Central memory CD8-positive, alpha-beta T cell (primary cell): ENCODE measurements at places on chromosomes 16 and 17.

DNA sequence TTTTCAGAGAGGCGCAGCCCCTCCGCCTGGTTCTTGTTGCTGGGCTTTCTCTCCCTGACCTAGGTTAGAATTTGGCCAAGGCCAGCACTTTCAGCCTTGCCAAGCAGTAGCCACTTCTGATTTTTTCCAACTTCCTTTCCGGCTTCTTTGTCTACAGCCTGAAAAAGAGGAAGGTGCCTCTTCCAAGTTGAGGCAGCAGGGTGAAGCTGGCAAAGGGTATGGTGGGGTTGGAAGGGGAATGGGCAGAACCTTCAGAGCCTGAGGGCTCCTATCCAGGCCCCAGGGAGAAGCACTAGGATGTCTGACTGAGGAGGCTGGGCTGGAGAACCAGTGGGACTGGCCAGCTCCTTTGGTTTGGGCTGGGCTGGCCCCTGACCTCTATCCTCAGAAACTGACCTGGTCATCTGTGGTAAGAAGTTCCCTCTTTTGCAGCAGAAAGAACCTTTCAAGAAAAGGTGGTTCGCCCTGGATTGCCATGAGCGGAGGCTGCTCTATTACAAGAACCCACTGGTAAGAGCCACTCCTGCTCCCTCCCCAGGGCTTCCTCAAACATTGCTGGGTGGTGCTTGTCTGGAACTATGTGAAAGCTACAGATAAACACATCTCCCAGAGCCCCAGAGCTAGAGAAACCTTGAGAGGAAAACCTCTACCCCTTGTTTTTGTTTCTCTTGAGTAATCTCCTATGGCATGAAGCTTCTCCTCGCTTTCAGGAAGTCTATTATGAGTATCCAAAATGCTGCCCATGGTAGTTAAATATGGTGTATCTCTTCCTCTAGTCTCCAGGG lies 16.6 kb upstream of the RNF135 start:
- no peak for DNase-seq

- no peak for DNase-seq
Measured at GRCh38 chr16:51507286-51507685, 356.2 kb upstream of the SALL1 start.

- DNase-seq = no peak
Measured at GRCh38 chr17:17539591-17539990, 43.4 kb upstream of the RASD1 start.

GRCh38 chr17:2989855-2990254 lies 73.6 kb downstream of the OR1D5 start:
- no peak for DNase-seq

DNA sequence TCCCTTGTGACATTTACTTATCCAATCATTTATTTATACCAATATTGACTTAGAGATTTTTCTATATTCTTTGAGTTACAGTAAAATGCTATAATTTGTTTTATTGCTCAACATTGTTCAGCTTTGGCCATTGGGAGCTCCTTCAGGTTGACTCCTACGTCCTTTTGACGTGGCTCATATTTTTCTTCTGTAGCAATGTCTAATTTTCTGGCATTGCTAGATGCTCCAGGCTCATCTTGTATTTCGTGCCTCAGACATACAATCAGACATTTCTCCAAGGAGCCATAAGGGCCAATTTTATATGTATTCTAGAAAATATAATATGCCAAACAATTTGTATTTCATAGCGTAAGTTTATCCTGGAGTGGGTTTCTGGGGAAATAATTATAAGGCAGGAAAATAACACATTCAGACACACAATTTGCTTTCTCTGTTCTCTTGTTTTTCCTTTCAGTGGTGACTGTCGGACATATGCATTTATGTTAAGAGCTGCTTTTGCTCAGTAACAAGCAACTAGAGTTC lies 355.1 kb upstream of the MON1B start:
- no peak for DNase-seq

GRCh38 chr17:39380144-39380543 lies 21.3 kb downstream of the FBXL20 start:
- no peak for DNase-seq

GRCh38 chr17:72656130-72656763 lies 436.2 kb downstream of the SLC39A11 start:
- no peak for DNase-seq

DNA sequence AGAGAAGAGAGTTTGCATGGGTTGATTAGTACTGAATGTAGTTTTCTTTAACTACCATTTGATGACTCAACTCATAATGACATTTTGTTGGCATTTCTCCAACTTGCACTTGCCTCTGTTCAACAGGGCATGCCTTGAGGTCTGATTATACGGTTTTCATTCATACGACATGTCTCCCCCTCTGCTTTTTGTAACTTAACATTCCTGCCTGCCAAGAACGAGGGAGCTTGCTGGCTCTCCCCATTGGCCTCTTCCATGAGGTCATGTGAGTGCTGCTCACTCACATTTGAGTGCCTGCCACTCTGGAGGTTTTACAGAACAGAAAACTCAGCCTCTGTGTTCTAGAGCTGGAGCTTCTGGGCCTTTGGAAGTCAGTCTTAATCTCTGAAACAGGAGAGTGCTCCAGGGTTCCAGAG lies 19.7 kb downstream of the MAP2K6 start:
- DNase-seq = no peak

DNA sequence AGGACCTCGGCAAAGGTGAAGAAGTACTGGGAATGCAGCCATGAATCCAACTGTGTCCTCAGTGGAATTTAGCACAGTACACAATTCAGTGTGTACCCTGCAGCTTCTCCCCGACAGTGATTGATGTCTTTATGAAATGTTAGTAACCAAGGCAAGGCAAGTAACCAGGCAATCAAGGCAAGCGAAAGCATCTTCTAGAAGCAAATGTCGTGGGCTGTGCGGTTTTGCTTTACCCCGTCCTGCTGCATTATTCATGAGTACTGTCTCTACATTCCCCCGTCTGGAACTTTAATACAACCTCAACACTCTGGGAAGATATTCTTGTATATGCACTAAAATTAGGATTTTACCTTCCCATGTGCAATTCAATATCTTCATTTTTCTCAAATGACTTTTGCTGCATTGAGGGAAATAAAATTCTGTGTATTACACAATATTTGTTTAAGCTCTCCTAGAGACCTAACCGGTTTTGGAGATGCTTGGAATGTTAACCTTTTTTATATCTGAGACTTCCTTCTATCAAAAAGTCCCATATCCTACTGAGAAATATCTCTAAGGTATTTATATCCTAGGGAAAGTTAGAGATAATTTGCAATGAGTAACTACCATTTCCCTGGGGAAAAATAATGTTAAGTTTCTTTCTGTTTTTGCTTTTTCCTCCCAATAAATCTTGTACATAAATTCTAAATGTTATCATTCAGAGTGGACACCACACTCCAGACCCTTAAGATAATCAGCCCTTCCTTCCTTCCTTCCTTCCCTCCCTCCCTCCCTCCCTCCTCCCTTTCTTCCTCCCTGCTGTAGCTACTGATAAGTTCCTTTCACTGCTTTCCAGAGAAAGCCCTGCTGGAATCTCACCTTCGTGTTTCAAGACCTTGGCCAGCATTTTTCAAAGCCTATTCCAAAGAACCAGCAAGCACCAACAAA lies 51.9 kb upstream of the ADORA2B start:
- DNase-seq = no peak

DNA sequence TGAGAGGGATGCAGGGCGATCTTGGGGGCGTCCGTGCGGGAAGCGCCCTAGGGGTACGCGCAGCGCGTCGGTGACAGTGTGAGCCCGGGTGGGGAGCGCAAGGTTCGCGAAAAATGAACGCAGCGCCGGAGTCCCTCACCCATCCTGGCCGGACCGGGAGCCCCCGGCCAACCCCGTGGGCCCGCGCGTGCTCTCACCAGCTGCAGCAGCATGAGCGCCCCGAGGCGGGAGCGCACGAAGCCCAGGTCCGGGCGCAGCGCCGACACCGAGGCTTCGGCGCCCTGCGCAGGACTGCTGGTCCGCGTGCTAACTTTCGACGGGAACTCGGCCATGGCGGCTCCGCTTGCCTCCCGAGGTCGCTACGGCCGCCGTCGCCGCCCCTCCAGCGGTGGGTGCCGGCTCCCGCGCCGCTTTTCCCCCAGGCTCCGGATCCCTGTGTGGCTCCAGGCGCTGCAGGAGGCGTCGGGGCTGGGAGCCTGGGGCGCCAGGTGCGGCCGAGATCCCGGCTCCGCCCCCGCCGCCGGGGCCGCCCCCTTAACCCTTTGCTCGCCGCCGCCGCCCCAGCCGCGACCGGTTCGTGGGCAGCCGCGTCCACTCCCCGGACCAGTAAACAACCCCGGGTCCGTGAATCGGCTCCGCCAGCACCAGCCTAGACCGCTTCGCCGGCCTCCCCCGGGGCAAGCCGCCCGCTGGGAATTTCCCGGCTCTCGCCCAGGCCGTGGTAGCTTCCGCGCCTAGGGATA lies at the start of gene PLLP:
PLLP (minus strand) TSS at position 464 of the 743 bp plus-strand sequence; CDS start at position 332, 132 bp downstream.
- no peak for DNase-seq

GRCh38 chr16:56401482-56401881 lies 23.9 kb downstream of the AMFR start:
- no peak for DNase-seq

DNA sequence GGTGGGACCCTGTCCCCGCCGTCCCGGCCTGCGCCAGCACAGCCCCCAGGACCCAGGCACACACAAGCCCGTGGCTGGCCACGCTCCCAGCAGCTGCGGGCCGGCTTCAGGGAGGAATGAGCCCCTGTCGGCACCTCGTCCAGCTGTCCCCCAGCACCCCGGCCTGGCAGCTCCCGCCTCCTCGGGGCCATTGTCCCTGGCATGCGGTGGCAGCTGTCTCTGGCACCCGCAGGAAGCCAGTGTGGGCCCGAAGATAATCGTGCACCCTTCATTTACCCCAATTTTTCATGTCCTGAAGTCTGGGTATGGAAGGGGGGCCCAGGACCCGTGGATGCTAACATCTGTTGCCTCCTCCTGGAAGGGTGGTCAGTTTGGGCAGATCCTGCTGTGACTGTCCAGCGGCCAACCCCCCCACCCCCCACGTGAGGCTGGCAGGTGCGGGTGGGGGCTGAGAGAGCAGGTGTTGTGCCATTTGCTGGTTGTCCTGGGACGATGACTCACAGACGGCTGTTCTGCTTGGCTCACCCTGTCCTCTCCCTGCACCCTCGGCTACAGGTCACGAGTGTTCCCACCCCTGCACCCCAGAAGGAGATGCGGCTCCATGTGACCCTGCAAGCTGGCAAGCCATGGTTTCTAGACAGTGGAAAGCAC lies 4.0 kb upstream of the LMF1 start:
- no peak for DNase-seq

GRCh38 chr16:79169239-79169638 lies 431.3 kb downstream of the MAF start:
- no peak for DNase-seq
